GM10248 (cell line): ENCODE measurements at places on chromosomes 3 and 15.

DNA sequence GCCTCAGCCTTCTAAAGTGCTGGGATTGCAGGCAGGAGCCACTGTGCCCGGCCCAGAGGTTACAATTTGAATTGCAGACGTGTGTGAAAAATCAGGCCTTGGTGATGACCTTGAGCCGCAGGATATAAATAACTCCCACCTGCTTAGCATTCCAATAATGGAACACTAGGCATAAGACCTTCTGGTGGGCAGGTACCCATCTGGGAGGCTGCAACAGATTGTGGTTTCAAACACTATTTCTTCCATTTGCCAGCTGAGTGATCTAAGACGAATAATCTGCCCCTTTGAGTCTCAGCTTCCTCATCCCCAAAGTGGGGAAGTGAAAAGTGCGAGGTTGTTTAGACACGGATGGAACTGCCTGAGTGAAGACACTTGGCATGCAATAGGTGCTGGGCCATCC lies 47.7 kb upstream of the HERC1 start:
- DNase-seq, result no peak

GRCh38 chr15:57827021-57827420 lies 120.5 kb downstream of the POLR2M start:
- no peak for DNase-seq

- no peak for DNase-seq
Observed at GRCh38 chr3:146801492-146801891, 196.3 kb upstream of the PLSCR5 start.

DNA sequence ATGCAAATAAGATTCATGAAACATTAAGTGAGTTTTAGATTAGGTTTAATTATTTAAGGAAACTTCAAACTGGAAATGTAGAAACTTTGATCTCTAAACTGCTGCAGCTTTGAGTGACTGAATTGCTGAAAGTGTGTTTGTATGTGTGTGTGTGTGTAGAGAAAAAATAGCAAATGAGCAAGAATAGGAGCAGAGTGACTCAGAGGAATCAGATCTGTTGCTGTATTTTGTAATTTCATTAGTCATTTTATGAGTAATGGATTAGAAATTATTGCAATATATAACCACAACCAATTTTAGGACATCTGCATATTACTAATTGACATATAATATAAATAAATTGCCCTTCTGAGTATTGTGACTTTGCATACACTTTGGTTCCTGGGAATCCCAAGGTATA lies 52.8 kb upstream of the SLC9A9 start:
- no peak for DNase-seq

- no peak for DNase-seq
Observed at GRCh38 chr3:156090126-156090525, 30.3 kb upstream of the KCNAB1 start.

DNA sequence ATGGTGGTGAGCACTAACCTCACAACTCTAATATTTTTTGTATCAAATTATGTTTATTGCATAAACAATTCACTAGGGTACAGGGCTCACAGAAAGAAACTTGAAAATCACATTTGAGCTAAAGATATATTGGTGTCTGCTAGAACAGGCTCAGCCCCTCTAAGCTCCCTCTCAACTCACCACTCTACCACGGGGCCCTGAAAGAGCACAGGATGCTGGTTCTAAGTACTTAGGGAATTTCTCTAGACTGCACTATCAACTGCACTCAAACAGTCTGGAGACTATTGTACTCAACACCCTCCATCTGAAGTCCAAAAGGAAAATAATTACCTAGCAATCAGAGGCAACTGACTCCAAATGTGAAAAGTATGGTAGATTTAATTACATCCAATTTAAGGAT lies 98.7 kb upstream of the STRIT1 start:
- no peak for DNase-seq

DNA sequence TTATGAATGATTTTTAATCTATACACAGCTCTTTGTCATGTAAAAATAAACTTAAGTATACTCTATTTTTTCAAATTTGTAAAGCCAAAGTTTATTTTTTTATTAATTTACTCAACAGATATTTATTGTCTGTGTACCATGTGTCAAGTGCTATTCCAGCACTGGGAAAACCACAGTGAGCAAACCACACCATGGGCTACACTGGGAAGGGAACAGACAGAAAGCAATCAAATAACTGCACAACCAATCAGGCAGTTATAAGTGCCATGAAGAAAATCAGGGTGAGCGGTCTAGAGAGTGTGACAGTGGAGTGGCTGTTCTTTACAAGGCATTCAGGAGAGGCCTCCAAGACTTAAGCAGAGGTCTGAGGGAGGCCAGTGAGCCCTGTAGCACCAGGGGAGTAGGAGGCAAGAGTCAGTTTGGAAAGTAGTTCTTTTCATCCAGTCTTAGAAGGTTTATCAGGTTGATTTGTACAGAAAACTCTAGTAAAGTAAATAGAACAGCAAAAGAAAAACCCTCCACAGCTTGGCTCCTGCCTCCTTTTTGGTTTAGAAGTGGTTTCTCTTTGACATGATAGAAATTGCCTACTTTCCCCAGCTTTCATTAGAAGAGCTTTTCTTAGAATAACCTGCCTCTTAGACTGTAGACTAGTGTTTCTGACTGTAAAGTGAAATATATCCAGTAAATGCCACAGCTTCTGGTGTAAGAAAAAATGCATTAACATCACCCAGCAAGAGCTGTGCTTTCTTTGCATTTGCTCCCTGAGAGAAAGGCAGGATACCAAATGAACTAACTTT lies 13.7 kb downstream of the EIF2AK4 start:
- no peak for DNase-seq

DNA sequence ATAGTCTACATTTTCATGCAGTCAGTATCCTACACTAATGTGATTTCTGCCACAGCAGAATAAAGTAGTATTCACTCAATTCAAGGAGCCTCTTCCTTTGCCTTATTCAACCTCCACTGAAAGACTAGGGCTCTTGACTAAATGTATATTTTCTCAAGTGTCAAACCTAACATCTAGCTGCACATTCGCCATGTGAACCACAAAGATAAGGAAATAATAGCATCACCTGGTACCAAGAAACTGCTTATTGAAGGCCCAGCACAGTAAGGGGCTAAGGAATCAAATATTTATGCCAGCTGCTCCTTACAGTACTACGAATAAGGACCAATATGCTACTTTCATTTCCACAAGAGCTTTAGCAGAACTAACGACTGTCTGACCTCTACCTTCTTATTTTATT lies 1.3 kb downstream of the SRP14 start:
- no peak for DNase-seq

- DNase-seq, result no peak
Observed at GRCh38 chr3:57118254-57118653, 46.9 kb downstream of the IL17RD start.

DNA sequence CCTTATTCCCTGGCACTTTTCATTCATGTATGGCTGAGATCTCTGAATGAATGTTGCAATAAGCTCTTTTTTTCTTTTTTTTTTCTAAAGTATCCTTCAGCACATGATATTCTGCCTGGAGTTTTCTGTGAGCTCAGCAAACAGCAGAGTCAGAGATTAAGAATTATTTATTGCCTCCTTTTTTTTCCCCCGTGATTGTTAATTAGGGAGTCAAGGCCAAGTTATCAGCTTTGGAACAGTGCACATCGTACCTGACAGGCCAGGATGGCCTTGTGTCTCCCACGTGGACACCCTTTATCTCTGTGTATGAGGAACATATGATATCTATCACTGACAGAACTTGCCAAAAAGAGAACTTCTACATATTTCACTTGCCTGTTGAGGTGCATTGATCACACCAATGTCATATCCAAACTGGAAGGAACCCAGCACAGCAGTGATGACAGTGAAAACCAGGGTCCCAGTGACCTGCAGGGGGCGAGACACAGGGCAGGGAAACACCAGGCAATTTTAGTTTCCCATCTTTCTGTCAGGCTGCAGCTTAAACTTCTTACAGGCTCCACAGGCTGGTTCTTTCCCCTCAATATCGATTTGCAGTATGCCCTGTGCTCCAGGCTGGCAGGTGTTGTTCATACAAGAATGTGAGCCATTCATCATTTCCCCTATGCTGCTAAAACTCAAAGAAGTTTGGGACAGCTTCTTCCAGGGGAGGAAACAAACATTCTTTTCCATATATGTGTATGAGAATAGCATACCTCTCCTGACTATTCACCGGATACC lies 8.2 kb downstream of the SLC2A2 start:
- DNase-seq, result no peak
